ENCODE measurements at places on chromosomes 12 and 14.

GRCh38 chr12:2101771-2102170 is 49.0 kb downstream of the CACNA1C start:
- no peak for DNase-seq

- no peak for DNase-seq
Measured at GRCh38 chr14:104973385-104974145, 4.6 kb downstream of the AHNAK2 start.

- DNase-seq = no peak
Measured at GRCh38 chr12:21894792-21895595, 46.2 kb downstream of the ABCC9 start.

GRCh38 chr14:31261859-31262731 is 54.5 kb upstream of the HECTD1 start:
- DNase-seq = no peak

- no peak for DNase-seq
Measured at GRCh38 chr14:87449016-87449415, 544.0 kb downstream of the GALC start.

DNA sequence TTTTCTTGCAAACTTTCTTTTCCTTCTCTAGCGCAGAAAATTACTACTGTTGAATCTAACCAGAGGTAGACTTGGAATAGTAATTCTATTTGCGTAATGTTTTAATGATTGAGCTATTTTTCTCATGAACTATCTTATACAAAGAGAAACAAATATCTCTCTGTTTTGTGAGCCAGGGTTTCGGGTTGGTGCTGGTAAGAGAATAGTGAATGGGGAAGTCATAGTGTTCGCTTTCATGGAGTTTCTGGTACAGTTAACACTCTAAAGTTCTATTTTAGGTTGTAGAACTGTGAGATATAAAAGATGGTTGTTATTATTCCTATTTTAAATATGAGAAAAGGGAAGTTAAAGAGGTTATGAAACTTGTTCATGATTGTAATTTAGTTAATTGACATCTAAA is 6.6 kb downstream of the CLEC1B start:
- DNase-seq = no peak

- DNase-seq = no peak
Measured at GRCh38 chr12:111352296-111352993, 16.4 kb downstream of the PHETA1 start.

- DNase-seq = no peak
Measured at GRCh38 chr12:12979731-12980259, 20.3 kb downstream of the HEBP1 start.

DNA sequence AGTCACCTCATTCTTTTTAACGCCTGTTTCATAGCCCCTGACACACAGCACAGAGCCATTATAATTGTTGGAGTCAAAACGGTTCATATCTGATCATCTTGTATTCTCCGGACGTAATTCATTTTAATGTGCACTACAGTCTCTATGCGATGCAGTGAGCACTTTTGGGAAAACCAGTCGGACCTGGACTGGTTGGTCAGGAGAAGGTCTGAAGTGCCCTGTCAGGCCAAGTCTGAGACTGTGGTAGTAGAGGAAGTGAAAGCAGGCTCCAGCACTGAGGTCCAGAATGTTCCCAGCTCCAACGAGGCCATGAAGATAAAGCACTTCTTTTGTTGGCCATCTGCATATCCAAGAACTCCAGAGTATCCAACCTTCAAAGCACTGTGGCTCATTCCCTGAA is 117.1 kb upstream of the NCOR2 start:
- no peak for DNase-seq

DNA sequence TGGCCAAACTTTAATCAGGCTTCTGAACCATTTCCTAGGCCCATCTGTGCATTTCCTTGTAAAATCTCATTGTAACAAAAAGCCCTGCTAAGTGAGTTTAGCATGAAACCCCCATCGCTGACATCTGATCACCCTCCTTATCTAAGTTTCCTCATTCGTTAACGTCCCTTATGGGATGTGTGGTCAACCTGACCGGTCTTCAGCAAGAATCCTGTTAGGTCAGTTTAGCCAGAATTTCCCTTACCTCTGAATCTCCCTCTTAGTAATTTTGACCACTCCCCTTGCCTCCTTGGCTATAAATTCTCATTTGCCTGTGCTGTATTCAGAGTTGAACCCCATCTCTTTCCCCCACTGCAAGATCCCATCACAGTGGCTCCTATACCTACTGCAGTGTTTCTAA is 239.3 kb downstream of the RMST start:
- DNase-seq = no peak

- no peak for DNase-seq
Measured at GRCh38 chr12:51196547-51196946, 21.3 kb downstream of the POU6F1 start.

DNA sequence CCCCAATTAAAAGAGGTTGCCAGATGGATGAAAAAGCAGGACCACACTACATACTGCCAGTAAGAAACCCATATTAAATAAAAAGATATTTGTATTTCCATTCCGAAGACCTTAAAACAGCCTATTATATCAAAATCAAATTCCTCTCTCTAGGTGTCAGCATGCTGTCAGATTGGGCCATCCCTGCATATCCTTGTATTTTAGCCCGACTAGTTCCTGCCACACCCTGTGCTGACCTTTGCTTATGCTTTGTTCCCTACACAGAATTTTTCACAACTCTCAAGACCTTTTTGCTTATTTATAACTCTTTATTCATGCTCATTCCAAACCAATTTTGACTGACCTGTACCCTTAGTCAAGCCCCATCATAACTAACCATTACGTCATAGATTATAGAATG is 12.8 kb downstream of the GSKIP start:
- no peak for DNase-seq

DNA sequence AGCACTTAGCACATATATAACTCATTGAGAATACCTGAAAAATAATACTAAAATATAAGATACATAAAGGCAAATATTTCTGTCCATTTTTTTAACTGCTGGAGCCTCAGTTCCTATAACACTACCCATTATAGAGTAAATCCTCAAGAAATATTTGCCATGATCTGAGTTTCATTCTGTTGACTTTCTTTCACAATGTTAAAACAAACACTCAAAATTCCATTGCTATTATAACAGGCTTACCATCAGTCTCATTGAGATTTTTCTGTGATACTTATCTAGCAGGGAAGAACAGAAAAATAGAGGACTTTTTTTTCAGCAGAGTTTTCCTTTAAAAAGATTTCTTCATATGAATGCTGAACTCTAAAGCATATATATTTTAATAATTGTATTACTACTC is 24.5 kb downstream of the LMO3 start:
- DNase-seq = no peak

GRCh38 chr12:131074221-131075083 is 120.7 kb downstream of the ADGRD1 start:
- DNase-seq = no peak

DNA sequence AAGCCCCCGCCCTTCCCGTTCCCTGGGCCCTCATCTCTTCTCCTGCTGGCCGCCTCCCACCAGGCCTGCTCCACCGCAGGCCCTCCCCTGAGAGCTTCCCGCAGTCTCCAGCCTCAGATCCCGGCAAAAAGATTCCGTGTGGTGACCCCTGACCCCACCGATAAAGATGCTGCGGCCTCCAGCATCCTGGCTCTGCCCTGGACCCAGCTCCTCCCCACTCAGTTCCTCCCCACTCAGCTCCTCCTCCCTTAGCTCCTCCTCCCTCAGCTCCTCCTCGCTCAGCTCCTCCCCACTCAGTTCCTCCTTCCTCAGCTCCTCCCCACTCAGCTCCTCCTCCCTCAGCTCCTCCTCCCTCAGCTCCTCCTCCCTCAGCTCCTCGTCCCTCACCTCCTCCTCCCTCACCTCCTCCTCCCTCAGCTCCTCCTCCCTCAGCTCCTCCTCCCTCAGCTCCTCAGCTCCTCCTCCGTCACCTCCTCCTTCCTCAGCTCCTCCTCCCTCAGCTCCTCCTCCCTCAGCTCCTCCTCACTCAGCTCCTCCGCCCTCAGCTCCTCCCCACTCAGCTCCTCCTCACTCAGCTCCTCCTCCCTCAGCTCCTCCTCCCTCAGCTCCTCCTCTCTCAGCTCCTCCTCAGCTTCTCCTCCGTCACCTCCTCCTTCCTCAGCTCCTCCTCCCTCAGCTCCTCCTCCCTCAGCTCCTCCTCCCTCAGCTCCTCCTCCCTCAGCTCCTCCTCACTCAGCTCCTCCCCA is 17.0 kb downstream of the NOC4L start:
- DNase-seq = no peak

DNA sequence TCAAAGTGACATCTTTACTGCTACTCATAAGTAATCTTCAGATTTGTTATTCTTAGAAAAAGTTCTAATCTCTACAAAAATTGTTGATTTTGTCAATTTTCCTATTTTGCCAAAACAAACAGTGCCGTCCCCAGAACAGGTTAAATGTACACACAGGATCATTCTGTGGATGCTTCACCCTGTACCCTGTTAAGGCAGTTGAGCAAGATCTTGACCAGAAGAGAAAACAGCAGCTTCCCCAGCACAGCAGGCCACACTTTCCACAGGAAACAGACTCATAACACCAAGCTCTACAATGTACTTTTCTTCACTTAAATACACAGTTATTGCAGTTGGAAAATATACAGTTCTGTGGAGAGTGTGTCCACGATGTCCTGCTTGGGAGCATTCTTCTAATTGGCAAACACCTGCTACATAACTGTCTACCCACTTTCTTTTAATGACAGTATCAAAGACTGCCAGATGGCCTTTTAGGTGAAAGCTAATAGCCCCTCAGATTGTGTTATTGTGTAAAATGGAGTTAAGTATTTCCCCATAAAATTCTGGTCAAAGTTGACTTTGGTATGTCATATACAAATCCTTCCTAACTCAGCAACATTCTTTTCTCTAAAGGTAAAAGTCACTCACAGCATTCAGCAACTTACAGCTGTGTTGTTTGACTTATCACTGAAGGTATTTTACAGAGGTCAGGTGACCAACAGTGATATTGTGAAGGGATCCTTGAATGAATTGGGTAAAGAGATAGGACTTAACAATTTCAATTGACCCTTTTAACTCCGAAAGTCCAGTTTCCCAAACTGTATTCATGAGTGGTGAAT is 77.0 kb downstream of the SEC23A start:
- DNase-seq = no peak

DNA sequence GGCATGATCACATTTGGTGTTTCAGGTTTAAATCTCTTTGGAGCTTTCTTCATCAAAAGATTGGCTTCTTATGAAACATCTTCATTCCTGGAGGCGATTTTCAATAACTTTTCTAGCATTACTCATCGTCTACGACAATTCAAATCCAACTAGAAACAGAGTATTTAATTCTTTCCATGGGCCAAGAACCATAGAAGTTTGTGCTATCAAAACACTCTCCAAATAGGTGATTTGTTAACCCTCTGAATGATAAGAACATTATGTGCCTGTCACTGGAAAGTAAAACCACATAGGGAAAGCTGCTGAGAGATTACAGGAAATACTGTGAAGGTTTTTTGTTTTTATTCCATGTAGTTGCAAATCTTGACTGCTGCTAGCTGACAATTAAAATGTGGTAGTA is 6.9 kb upstream of the DCN start:
- DNase-seq = no peak

- no peak for DNase-seq
Measured at GRCh38 chr14:42198010-42198409, 591.3 kb downstream of the LRFN5 start.

- no peak for DNase-seq
Measured at GRCh38 chr14:88258021-88258420, 65.0 kb downstream of the KCNK10 start.

GRCh38 chr12:69987579-69988091 is 162.6 kb downstream of the MYRFL start:
- DNase-seq = no peak

- no peak for DNase-seq
Measured at GRCh38 chr12:67640863-67641262, 7.7 kb upstream of the DYRK2 start.

DNA sequence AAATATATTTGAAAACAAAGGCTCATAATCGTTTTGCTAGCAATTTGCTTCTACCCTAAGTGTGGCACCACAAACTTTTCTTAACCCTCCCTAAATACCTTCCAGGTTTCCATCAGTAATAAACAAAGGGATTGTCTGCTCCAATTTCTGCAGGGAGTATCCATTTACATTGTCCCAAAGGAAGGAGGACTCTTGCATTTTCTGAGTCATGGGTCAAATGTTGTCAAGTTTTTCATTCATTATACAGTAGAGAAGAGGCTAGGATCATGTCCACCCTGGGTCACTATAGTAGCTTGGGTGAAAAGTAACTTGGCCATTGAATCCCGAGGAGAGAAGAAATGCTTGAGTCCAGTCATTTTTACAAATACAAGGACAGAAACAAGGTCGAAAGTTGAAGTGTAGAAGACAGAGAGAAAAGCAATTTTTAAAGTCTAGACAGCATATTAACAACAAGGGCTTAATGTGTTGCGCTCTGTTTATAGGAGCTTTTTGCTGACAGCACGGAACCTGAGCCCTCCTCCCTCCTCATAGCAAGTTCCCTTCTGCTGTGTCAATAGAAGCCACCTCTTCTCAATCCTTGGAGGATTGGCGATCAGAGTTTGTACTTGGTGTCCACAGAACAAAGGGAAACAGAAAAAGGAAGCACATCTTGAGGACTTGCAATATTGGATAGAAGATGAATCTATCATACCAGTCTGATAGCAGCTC is 53.1 kb downstream of the TMEM30B start:
- no peak for DNase-seq

DNA sequence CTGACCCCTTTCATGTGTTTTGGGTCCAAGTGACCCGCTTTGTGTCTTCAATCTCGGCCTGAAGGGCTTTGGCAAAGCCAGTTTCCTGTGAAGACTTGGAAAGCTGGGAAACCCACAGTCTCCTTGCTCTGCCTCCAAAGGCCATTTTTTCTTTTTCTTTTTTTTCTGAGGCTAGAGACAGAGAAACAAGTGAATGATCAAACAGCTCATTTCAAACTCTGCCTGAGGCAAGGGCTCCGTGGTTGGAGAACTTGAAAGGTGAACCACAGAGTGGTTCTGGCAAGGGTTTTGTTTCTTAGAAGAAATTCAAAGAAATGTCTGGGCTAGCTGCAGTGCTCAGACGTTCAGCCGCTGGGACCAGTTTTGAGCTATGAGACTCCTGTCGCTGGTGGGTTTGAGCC is 62.7 kb downstream of the ERH start:
- no peak for DNase-seq

- no peak for DNase-seq
Measured at GRCh38 chr14:37466003-37466622, 128.9 kb downstream of the FOXA1 start.

DNA sequence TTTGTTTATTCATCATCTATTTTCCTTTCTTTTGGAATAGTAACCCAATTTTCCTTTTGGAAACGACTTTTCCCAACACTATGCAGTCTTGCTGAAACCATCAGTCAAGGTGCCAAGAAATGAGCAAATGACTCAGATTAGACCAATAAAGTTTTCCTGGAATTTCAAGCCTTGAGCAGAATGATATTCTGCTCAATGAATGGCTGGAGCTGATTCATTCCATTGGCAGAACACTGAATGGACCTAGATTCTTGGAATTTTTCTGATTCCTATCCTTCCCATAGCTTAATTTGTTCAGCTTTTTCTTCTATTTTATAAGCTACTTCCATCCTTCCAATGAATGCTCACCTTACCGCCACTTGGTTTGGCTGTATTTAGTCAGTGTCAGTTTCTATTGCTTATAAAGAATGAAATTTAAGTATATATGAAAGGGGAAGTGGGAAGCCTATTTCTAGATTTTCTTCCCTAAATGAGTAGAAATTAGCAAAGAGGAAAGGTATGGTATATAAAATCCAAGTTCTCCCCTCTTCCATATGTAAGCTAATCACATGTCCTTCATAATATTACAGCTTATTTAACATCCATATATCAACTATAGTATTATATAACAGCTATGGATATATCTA is 89.0 kb downstream of the C14orf39 start:
- no peak for DNase-seq

- no peak for DNase-seq
Measured at GRCh38 chr14:34426313-34427295, 35.4 kb downstream of the SPTSSA start.

- no peak for DNase-seq
Measured at GRCh38 chr12:1929985-1930802, 11.7 kb upstream of the CACNA2D4 start.

All from activated T-helper 9 cell treated with anti-CD3 and anti-CD28 coated beads, Interleukin-2, amount 50 U/mL, for 16 hours (primary cell).